ENCODE measurements at places on chromosomes 2 and 18. TPM values are rescaled to one million over a fixed set of nuclear protein-coding genes. Genes with fewer than 3 reads are reported as not detected.
A peak's percentile ranks its signal among the peaks of the same experiment; 100 is the strongest.

- DNase-seq = no peak
Measured at GRCh38 chr2:33518929-33519328, 42.5 kb downstream of the RASGRP3 start.

The B4GALT6 gene
- polyA plus RNA-seq = 12.4 TPM

DNA sequence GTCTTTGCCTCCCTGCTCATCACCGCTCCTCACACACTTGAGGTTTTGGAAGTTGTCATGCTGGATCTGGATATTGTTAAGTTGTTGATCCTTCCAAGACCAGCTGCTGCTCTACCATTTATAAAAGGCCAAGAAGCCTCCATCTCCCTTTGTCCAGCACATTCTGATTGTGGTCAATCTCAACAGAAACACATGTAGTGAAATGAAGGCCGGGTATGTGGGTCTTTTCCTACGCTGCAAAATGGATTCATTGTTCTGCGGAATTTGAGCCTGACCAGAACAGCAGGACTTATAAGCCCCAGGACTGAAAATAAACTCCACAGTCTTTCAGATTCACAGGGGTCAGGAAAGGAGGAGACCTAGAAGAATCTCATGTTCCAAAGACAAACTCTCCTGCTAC is 238.4 kb downstream of the CMPK2 start:
- no peak for DNase-seq

DNA sequence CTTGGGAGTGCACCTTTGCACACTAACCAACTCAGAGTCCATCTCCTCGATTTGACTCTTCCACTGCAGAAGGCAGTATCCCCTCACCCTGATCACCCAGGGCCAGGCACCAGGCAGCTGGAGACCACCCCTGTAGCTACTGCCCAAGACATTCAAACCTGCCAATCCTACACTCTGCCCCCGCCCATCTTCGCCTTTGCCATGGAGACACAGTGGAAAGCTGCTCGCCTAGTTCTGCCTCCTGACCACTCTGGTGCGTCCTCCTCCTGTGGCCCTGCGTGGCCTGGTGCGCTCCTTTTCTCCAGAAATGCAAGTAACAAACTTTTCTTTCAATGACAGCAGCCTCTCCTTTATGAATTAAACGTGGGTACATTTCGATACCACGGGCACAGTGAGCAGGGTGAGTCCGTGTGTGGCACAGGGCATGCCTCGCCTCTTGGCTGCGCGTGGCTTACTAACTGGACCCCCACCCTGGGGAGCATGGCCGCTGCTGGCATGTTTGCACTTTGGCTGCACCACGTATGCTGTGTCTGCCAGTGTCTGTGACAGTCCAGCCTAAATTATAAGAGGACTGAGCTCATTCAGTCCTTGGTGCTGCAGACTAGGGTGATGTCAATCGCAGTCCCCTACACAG is 47.6 kb downstream of the LONRF2 start:
- DNase-seq = no peak

- no peak for DNase-seq
Measured at GRCh38 chr18:29137773-29138495, 961.0 kb upstream of the CDH2 start.

The ERMN gene
- polyA plus RNA-seq = 0.57 TPM

GRCh38 chr18:24019641-24020331 is 5.2 kb downstream of the TTC39C start:
- DNase-seq = no peak

- no peak for DNase-seq
Measured at GRCh38 chr2:120464448-120464931, 118.6 kb downstream of the INHBB start.

The ALLC gene
- polyA plus RNA-seq = not detected

DNA sequence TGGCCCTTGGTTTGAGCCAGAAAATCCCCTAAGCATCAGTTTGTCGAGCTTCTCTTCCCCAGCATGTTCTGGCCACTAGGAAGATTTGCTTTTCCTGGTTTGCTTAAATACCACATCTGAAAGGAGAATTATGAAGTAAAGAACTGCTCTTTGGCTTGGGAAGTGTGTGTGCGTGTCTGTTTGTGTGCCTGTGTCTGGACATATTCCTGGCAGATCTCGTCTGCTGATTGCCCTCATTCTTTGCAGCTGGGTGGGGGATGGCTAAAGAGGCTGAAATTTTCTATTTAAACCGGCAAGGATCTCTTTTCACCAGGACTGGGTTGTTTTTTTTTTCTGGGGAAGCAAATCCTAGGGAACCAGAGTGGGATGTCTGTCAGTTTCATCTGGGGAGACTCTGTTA is 57.3 kb upstream of the MBOAT2 start:
- DNase-seq = no peak

DNA sequence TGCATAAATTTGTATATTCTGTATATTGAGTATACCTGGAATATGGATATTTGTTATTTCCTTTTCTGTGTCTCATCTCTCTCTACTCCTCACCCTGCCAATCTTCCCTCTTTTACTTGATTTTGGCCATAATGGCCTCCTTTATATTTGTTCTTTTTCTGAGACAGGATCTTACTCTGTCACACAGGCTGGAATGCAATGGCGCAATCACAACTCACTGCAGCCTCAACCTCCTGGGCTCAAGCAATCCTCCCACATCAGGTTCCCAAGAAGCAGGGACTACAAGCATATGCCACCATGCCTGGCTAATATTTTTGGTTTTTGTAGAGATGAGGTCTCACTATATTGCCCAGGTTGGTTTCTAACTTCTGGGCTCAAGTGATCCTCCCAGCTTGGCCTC is 30.5 kb downstream of the PREPL start:
- no peak for DNase-seq

DNA sequence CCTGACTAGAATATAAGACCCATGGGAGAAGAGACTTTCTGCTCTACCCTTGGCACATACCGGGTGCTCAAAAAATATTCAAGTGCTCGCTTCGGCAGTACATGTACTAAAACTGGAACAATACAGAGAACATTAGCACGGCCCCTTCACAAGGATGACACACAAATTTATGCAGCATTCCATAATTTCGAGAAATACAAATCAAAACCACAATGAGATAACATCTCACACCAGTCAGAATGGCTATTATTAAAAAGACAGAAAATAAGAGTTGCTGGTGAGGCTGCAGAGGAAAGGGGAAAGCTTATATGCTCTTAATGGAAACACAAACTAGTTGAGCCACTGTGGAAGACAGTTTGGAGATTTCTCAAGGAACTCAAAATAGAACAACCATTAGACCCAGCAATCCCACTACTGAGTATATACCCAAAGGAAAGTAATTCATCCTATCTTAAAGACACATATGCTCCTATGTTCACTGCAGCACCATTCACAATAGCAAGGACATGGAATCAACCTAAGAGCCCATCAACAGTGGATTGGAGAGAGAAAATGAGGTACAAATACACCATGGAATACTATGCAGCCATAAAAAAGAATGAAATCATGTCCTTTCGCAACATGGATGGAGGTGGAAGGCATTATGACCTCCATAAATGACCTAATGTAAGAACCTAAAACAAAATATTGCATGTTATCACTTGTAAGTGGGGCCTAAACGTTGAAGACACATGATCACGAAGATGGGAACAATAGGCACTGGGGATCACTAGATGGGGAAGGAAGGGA is 71.6 kb upstream of the CYP1B1 start:
- DNase-seq = no peak

DNA sequence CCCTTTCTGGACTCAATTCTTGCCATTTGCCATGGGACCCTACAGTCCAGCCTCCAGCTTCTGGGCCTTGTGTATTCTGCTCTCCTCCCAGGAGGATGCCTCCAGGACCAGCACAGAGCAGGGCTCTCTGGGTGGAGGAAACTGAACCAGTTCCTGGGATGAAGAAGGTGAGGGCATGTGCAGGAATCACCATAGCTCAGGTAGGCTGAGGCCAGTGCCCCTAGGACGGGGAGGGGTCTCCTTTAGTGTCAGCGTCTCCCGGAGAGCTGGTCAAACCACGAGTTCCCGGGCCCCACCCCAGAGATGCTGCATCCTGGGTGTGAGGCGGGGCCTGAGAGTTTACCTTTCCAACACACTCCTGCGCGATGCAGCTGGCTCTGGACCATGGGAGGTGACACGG is 5.8 kb upstream of the PRELID3A start:
- no peak for DNase-seq

DNA sequence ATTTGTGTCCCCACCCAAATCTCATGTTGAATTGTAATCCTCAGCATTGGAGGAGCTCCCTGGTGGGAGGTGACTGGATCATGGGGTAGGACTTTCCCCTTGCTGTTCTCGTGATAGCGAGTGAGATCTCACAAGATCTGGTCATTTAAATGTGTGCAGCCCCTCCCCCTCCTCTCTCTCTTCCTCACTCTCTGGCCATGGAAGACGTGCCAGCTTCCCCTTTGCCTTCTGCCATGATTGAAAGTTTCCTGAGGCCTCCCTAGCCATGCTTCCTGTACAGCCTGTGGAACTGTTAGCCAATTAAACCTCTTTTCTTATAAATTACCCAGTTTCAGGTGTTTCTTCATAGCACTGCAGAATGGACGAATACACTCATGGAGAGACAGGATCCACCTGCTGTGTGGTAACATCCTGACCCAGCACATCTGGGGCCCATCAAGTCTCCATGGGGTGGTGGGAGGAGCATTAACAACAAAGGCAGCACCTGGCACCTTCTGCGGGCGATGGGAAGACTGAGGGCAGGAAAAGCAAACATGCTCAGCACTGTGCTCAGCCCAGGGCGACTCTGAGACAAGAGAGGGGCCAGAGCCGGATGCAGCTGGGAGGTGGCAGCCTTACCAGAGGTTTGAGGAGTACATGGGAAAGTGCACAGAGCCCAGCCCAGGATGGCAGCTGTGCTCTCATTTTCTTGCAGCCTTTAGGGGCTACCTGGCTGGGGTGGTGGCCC is 16.2 kb upstream of the ALPP start:
- no peak for DNase-seq

- DNase-seq = no peak
Measured at GRCh38 chr2:241802421-241803318, 6.3 kb upstream of the NEU4 start.

The LOXHD1 gene
- polyA plus RNA-seq = 0.49 TPM

DNA sequence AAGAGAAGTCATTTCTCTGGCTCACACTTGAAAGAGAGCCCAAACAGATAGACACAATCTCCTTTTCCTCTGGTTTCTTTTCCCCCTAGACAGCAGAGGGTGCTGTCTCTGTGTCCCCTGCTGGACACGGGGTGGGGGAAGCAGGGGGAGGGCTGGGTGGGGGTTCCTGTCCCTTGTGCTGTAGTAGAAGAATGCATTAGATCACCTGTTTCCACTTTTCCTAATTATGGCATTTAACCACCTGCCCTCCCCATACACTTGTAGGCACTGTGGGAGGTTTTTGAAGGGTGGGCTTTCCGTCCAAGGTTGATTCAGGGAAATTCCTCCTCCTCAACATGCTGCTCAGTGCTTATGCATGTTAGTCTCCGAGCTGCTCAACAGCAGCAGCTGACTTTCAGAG is 206.2 kb upstream of the EPAS1 start:
- DNase-seq = no peak

The CIB4 gene
- 0.21 TPM for polyA plus RNA-seq

DNA sequence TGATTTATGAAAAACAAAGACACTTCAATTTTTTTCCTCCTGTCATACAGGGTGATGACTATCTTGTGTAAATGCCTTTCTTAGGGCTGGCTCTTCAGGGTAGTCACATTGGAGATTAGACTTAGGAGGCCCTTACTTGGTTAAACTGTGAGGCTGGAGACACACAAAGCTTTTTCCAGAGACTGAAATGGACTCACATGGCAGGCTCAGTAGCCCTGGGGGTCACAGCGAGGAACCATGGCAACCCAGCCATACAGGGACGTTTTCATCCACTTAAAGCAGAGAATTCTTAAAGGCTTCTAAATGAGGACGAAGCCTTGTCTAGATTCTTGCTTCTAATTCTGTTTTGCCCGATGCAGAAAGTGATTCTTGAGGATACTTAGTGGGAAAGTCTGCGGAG is 57.3 kb upstream of the ZDBF2 start:
- DNase-seq = no peak

The MC2R gene
- polyA plus RNA-seq = 0.06 TPM

The MAL gene
- polyA plus RNA-seq = 0.30 TPM

The CRYBA2 gene
- 13.3 TPM for polyA plus RNA-seq

DNA sequence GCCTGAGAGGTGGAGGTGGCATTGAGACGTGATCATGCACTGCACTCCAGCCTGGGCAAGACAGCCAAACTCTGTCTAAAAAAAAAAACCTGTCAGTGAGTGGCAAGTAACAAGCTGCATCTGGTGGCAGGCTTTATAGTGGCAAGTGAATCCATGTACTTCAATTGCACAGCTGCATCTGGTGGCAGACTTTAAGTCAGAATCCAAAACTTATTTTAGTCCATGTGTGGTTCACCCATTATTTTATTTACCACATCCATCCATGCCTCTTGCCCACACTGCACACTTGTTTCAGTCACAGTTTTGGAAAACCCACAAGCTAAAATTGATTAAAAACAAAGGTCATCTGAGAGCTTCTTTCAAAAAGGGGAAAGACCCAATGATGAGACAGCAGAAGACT is 1636.4 kb upstream of the NXPH2 start:
- no peak for DNase-seq

DNA sequence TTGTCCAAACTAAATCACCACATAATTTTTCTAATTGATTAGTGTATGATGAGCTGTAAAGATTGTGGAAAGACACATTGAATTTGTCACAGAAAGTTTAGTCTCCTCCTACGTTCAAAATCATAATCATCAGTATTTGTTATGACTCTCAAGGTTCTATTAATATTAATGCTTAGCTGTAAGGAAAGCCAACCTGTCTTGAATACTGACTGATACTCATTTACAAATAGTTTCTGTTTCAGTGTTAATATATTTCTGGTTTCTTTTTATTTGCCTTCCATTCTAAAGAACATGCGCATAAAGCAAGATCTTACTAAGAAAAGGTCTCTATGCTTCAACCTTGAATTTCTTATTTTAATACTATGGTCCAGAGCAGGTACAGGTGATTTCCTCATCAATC is 55.1 kb downstream of the CPS1 start:
- DNase-seq = no peak

- DNase-seq = no peak
Measured at GRCh38 chr2:13193075-13193474, 476.3 kb downstream of the TRIB2 start.

- peak; percentile 60 for DNase-seq
Measured at GRCh38 chr18:13003466-13003896, 12.3 kb downstream of the CEP192 start.

The DRC1 gene
- 0.76 TPM for polyA plus RNA-seq

The PAX8 gene
- polyA plus RNA-seq = 2.1 TPM

The ADRA2B gene
- polyA plus RNA-seq = 0.84 TPM

- DNase-seq = no peak
Measured at GRCh38 chr18:45109271-45109670, 428.6 kb downstream of the SETBP1 start.

The KCNJ13 gene
- 28.1 TPM for polyA plus RNA-seq

Measured in large intestine (tissue), 12 donors.